ENCODE measurements at places on chromosomes 16 and 17. TPM values are rescaled to one million over a fixed set of nuclear protein-coding genes. Genes with fewer than 3 reads are reported as not detected.

DNA sequence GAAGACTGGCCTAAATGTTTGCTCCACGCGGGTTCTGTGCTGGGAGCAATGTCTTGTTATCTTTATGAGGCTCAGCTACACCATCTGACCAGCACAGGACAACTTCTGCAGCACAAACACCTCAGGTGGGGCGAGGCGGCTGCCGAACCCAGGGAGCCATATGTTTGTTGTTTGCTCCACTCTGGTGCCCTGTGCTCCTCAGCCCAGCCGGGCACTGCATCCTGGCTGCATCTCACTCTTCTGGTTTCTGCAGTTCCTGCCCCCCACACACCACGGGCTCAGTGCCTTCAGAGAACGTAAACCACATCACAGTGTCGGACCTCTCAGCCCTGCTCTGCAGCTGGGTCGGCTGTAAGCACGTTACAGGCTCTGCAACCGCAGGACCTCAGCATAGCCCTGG is 32.4 kb downstream of the MXRA7 start:
- DNase-seq = peak; percentile 21

DNA sequence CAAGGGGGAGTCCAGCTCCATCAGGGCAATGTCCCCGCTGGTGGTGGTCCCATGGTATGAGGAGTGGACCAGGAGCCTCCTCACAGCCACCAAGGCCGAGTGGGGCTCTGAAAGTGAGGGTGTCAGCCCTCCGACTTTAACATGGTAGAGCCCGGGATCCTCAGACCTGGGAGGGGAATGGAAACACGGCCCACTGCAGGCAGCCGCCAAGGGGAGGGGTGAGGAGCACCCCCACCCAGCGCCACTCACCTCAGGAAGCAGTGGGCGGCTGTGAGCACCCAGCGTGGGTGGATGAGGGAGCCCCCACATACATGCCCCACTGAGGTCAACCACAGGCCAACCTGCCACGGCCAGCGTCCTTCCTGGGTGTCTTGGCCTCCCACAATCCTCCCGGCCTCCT is 10.8 kb downstream of the ZG16B start:
- no peak for DNase-seq

DNA sequence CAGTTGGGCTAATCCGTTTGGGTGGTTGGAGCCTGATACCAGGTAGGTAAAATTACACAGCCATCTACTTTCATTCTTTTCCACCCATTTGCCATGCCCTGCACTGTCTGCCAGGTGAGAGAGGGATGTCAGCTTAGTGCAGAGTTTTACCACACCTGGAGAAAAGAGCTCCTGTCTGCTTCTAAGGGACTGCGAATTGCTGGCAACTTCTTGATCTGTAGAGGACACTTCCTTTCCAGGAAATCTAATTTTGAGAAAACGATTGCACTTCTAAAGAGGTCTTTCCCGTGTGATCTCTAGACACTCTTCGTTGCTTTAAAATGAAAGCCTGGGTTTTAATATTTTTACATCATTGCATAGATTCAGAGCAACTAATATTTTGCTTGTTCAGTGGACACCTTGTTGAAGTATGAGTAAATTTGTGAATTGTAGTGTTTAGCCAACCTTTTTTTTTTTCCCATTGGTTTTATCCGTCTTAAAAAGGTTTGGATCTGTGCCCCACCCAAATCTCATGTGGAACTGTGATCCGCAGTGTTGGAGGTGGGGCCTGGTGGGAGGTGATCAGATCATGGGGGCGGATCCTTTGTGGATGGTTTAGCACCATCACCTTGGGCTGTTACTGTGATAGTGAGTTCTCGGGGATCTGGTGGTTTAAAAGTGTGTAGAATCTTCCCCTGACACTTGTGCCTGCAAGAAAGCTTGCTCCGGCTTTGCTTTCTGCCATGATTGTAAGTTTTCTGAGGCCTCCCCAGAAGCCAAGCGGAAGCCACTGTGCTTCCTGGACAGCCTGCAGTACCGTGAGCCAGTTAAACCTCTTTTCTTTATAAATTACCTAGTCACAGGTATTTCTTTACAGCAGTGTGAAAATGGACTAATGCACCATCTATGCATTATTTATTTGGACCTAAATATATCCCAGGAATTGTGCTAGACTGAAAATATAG is 104.6 kb downstream of the PRKCA start:
- no peak for DNase-seq

GRCh38 chr17:29190592-29191207 is 10.5 kb upstream of the MYO18A start:
- no peak for DNase-seq

DNA sequence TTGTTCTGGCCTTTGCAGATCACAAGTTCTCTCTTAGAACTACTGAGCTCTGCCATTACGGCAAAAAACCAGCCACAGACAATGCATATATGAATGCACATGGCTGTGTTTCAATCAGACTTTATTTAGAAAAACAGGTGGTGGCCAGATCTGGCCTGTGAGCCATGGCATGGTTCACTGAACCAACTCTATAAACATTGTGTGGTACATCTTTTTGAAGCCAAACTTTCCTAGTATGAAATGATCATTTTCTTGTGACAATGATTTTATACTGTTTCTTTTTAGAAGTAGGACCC is 65.9 kb upstream of the AMZ2 start:
- DNase-seq = no peak

DNA sequence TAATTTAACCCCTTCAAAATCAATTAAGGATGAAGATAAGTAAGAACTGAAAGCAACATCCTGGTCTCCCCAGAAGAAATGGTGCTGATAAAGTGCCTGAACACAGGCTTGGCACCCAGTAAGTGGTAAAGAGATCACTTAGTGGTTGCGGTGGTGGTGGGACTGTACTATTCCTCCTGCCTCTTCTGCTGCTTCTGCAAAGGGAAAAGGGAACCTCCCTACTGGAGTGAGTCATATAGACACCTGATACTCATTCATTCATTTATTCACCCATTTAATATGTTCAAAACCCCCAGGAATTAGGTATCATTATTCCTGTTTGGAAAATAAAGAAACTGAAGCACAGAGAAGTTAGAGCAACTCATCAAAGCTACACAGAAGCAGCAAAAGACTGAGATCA is 60.6 kb downstream of the CDYL2 start:
- no peak for DNase-seq

DNA sequence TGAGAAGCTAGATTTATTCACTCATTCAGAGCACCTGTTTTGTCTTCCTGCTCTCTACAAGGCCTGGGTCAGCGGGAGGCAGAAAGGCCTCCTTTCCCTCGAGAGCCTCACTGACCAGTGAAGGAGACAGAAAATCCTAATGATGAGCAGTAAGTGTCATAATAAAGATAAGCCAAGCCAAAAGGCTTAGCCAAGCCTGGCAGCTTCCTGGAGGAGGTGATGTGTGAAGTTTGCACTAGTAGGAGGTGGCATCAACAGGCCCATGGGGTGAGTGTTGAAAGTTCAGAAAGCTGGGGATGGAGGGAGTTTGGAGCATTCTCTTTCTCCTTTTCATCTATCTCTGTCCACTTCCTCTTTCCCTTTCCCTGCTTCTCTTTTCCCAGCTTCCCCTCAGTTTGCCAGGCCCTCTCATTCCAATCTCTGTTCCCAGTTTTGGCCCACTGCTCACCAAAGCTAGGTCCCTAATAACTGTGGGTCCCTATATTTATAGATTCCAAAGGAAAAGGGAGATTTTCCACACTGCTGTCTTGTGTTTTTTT is 16.5 kb upstream of the SPNS3 start:
- DNase-seq = no peak

- peak; percentile 80 for DNase-seq
Observed at GRCh38 chr16:8567355-8568230, 22.7 kb downstream of the TMEM114 start.

GRCh38 chr16:9874219-9874618 is 308.0 kb downstream of the GRIN2A start:
- DNase-seq = no peak

TSPOAP1 gene
- total RNA-seq = 42.3 TPM

GRCh38 chr17:49730078-49730784 is 22.5 kb upstream of the SLC35B1 start:
- DNase-seq = no peak

DNA sequence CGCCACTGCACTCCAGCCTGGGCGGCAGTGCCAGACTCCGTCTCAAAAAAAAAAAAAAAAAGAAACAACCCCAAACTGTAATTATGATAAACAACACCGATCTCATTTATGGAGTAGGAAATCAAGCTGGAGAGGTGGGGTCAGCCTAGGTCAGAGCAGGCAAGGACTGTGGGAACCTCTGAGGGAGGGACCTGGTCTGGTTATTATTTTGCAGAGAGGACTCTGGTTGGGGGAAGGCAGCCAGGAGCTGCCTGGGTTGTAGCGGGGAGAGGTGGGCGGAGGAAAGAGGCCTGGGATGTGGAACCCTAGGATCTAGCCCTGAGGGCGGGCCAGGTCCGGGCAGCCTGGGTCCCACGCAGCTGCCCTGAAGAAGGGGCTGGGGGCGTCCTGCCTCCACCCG is 10.9 kb upstream of the HS3ST6 start:
- DNase-seq = no peak

DNA sequence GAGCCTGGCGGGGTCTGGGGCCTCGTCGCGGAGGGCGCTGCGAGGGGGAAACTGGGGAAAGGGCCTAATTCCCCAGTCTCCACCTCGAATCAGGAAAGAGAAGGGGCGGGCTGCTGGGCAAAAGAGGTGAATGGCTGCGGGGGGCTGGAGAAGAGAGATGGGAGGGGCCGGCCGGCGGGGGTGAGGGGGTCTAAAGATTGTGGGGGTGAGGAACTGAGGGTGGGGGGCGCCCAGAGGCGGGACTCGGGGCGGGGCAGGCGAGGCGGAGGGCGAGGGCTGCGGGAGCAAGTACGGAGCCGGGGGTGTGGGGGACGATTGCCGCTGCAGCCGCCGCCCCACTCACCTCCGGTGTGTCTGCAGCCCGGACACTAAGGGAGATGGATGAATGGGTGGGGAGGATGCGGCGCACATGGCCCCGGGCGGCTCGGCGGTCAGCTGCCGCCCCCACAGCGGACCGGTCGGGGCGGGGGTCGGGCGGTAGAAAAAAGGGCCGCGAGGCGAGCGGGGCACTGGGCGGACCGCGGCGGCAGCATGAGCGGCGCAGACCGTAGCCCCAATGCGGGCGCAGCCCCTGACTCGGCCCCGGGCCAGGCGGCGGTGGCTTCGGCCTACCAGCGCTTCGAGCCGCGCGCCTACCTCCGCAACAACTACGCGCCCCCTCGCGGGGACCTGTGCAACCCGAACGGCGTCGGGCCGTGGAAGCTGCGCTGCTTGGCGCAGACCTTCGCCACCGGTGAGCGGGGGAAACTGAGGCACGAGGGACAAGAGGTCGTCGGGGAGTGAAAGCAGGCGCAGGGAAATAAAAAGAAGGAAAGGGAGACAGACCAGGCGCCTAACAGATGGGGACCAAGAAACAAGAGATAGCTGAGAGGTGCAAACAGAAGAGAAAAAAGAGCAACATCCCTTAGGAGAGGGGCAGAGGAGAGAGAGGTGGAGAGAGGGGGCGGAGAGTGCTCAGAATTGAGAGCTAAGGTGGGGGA is at the start of gene PNMT:
PNMT (plus strand) TSS at position 509 of the 980 bp plus-strand sequence; CDS start at position 532, 23 bp downstream.
- peak; percentile 85 for DNase-seq

GRCh38 chr17:66578781-66579489 is 256.0 kb upstream of the CACNG5 start:
- no peak for DNase-seq

CDK3 gene
- total RNA-seq = 9.1 TPM

IGFBP4 gene
- 47.1 TPM for total RNA-seq

CDK10 gene
- total RNA-seq = 83.2 TPM

DNA sequence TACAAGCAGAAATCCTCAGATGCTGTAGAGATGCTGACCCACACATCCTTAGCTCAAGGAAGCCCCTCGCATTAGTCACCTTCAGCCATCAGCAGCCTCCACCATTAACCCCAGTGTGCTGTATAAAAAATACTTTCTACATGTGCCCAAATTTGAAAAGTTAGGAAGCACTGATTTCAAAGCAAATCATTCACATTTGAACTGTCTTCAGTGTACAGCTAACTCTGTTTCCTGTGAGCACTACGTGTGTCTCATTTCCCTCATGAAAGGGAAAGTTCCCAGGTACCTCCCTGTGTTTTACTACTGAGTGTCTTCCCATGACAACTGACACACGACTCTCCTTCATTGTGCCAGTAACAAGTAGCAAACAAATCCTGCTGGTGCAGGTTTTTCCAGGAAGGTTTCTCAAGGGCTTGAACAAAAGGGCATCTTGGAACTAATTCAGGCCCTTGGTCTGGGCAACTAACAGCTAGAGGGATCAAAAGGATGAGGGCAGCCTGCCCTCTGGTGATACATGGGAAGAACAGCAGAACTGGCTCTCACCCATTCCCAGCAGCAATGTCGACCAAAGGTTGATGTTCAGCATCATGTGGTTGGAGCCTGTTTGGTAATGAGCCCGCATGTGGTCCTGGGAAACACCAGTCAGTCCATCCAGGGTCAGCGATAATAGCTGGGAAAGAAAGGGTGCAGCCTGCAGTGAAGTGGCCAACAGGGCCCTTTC is 4.0 kb downstream of the SLC35B1 start:
- DNase-seq = no peak

AGRP gene
- total RNA-seq = not detected

MYH1 gene
- total RNA-seq = not detected

GRCh38 chr16:24428756-24429155 is 110.6 kb upstream of the RBBP6 start:
- no peak for DNase-seq

FBXO39 gene
- total RNA-seq = not detected

GRCh38 chr17:67212714-67213417 is 32.1 kb downstream of the HELZ start:
- DNase-seq = no peak

TXNDC11 gene
- total RNA-seq = 41.5 TPM

DNA sequence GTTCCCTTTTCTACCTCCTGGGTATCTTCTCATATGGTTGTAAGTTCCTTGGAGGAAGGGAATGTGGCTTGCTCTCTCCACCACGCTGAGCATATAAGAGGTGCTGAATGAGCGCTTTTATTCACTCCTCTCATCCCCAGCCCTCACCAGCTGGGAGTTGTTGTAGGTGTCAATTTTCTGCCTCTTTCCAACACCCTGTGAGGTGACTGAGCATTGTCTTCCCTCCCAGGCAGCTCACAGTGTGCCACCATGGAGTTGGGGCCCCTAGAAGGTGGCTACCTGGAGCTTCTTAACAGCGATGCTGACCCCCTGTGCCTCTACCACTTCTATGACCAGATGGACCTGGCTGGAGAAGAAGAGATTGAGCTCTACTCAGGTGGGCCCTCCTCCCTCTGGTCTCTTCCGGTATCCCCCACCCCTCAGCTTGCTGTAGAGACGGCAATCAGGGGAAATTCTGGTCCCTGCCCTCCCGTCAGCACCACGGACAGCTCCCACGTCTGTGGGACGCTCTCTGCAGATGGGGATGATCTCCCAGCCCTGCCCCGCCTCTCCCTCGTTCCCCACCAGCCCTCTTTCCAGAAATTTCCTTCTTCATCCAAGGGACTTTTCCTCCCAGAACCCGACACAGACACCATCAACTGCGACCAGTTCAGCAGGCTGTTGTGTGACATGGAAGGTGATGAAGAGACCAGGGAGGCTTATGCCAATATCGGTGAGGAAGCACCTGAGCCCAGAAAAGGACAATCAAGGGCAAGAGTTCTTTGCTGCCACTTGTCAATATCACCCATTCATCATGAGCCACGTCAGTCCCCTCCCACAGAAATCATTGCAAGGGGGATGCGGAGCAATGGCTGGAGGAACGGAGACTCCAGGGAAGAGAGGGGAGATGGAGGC is 18.3 kb downstream of the CIITA start:
- peak; percentile 44 for DNase-seq

TANC2 gene
- total RNA-seq = 7.4 TPM

MAPT gene
- 2.1 TPM for total RNA-seq
